ENCODE measurements at places on chromosomes 6 and 20. TPM values are rescaled to one million over a fixed set of nuclear protein-coding genes. Genes with fewer than 3 reads are reported as not detected.

DNA sequence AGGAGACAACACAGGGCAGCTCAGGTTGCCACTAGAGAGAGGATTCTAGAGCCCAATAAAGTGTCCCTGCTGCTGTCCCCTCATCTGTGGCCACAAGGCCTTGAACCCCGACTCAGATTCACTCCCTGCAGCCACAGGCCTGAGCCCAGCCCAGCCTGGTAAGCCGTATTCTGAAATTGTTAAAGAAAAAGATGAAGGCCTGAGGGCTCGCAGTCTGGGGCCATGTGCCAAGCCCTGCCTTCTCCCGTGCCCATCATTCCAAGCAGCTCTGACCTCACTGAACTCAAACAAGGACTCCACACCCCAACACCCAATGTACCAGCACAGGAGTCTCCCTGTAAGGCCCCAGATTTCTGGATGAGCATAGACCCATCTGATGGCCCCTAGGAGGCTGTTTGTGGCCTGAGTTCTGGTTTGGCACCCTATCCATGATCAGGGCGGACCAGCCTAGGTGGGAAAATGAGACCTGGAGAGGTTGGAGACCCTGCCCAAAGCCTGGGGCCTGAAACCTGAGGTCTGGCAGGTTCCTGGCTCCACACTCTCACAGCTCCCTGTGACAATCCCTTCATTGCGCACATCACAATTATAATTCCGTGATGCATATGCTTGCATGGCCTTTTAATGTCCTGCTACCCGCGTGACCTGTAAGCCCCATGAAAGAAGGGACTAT is 62.0 kb upstream of the TOP1 start:
- no peak overlapping the region for H3K27ac ChIP-seq
- no peaks in the 10 kb centered on the region for H3K27me3 ChIP-seq
- no peaks in the 10 kb centered on the region for H3K36me3 ChIP-seq
- H3K4me1 ChIP-seq: peaks cover 20% of the 10 kb centered on the region
- DNase-seq: no peak

GRCh38 chr6:129469070-129469662 is 240.8 kb downstream of the ARHGAP18 start:
- peaks cover 6% of the 10 kb centered on the region for H3K36me3 ChIP-seq
- H3K27ac ChIP-seq: no peak overlapping the region
- no peak overlapping the region for H3K4me3 ChIP-seq
- H3K27me3 ChIP-seq: no peaks in the 10 kb centered on the region

GRCh38 chr6:100593522-100593921 is 128.8 kb upstream of the SIM1 start:
- H3K4me1 ChIP-seq: no peaks in the 10 kb centered on the region
- H3K36me3 ChIP-seq: peaks cover 16% of the 10 kb centered on the region
- no peak overlapping the region for H3K27ac ChIP-seq

GRCh38 chr6:131400054-131400778 is 172.8 kb upstream of the ARG1 start:
- no peaks in the 10 kb centered on the region for H3K36me3 ChIP-seq
- no peak overlapping the region for H3K4me3 ChIP-seq
- no peaks in the 10 kb centered on the region for H3K4me1 ChIP-seq
- no peak overlapping the region for H3K27ac ChIP-seq
- DNase-seq: no peak

DNA sequence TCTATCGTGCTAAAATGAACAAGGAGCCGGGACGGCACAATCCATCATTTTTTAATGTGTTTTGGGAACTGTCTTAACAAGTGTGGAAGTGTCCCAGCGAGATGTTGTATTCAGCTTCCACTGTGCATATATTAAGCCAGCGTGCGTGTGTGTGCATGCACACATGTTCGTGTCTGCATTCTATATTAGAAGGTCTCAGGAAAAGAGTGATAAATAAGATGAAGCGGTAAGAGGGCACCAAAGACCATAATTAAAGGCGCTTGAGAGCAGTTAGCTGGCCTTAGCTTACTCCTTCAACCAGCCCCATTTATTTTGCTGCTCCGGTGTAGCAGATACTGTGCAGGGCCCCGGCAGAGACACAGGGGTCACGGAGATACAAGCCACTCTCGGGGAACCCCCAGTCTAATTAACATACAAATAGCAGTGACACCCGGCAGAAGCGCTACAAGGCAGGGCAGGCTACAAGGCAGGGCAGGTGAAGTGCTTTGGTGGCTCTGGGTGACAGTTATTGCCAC is 206.5 kb upstream of the RREB1 start:
- H3K4me3 ChIP-seq: no peak overlapping the region
- peaks cover 11% of the 10 kb centered on the region for H3K4me1 ChIP-seq
- H3K27me3 ChIP-seq: no peaks in the 10 kb centered on the region
- no peak for DNase-seq

DNA sequence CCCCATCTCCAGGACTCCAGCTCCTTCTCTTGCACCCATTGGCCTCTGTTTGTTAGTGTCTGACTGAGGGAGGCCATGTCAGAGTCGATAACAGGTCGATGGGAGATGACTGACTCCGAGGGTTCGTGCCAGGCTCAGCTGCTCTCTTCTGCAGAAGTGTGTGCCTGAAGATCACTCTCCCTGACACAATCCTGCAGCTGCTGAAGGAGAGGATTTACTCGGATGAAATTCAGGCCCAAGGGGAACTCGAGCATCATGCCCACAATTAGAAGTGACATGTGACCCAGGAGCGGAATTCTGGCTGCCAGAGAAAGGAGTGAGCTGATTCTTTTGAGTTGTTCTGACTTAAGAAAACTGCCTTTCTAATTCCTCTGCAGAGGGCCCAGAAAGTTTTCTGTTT is 318.2 kb downstream of the MAFB start:
- DNase-seq: no peak
- H3K27me3 ChIP-seq: no peaks in the 10 kb centered on the region

Gene SCUBE3
- total RNA-seq: 1.1 TPM

Gene STMND1
- total RNA-seq: 0.49 TPM

Gene RCAN2
- 13.8 TPM for total RNA-seq
